Stimulated activated CD8-positive, alpha-beta memory T cell treated with anti-CD3 and anti-CD28 coated beads, Interleukin-7, amount 100 ng/mL, for 24 hours (primary cell): ENCODE measurements at places on chromosomes 1 and 21.

- no peak for DNase-seq
These were observed 97.2 kb downstream of the TBX15 start for GRCh38 chr1:118890851-118891384.

DNA sequence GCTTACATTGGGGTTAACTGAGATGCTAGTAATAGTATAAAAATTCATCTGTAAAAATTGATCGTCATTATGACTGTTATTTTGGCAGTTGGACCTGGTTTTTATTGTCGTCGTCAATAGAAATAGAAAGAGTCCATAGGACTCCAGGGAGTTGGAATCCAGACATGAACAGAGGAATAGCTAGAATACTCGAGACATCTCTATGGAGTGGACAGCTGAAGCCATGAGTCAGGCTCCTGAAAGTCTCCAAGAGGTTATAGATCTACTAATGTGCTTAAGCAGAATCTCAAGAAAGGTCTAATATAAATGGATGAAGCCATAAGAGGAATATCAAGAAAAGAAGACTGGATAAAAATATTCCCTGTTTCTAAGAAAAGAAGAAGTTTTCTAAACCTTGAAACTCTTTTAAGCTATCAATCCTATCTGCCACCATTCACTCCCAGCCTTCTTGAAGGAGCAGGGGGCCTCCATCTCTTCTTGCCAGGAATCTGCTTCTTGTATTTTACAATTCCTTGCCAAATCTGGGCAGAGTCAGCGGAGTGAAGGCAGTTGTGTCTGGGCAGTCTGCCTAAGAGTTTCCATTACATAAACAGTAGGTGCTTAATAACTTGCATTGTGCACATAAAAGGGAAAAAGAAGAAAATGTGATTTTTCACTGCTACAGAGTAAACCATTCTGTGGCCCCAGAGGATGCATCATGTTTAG is 163.3 kb downstream of the ST6GALNAC5 start:
- no peak for DNase-seq

DNA sequence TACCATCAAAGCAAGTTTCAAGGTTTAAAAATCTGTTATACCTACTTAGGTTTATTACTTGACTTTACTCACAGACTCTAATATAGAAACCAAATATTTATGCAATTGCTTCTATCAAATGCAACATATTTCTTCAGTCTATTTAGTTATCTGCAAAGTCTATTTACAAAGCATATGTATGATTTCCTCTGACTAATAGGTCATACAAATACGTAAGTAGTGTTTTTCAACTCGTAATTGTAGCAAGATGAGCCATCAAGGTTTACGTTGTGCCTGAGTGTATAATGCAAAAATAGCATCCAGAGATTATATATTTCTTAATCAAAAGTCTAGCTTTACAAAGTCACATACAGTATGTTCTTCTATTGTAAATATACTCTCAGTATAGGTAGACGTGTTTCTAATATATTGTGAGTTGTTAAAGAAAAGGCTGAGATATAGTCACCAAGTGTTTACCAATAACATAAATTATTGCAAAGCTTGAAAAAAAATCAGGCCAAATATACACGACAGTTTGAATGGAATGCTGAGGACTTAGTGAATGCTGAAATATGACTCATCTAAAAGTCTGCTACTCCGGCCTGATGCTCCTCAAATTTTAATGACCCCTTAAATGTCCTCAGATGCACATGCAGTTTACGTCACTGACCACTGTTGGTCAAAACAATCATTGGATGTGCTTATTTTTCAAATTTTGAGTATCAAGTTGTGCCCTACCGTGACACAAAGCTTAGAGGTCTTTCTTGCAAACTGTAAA is 48.4 kb downstream of the ADAMTS5 start:
- DNase-seq = no peak

- DNase-seq = no peak
These were observed 147.5 kb downstream of the TSEN15 start for GRCh38 chr1:184199036-184199435.

DNA sequence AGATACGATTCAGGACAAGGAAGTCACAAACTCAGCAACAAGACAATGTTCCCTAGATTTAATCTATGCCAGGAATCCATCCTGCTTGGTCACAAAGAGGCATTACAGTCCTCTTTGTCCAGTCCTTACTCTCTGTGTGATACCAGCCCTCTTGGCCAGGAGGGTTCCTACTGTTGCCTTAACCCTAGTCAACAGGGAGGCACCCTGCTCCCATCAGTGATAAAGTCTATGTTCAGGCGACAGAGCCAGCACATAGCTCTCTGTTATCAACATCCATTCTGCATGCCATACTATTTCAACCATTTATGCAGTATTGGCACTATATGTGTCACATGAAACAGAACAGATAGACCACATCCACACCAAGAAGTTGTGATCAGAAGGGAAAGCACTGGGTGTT is 4.4 kb upstream of the NPL start:
- no peak for DNase-seq
